Renal pelvis (tissue), 12 donors: ENCODE measurements at places on chromosomes 5 and 9.

- no peak for DNase-seq
Observed at GRCh38 chr5:167813389-167813788, 478.1 kb upstream of the WWC1 start.

DNA sequence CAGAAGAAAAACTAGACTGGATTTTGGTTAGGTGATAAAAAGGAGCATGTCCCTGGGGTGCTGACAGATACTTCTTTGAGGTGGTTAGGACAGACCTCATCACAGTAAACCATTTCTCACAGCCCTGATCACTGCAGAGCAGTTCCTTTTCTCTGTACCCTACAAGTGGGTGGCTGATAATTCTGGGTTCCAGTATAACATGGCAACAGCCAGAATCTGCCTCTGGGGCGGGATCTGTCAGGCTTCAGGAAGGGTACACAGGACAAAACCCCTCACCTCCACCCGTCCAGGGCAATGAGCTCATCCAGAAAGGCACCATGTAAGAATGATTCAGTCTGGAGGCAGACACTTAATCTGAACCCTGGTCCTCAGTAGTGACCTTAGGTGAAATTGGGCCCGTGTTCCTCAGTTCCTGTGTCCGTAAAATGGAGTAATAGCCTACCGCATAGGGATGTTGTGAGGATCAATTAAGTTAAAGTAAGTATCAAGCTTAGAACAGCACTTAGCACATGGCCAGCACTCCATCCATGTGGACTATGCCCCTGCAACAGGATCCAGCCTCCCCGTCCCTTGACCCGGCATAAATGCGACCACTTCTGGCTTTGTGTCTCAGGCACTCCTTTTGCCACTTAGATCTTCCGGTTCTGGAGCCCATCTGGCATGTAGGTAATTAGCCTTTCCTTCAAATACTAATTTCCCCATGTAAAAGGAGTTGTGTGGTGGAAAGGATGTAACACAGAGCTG lies 129.2 kb downstream of the LHFPL2 start:
- DNase-seq, result no peak

DNA sequence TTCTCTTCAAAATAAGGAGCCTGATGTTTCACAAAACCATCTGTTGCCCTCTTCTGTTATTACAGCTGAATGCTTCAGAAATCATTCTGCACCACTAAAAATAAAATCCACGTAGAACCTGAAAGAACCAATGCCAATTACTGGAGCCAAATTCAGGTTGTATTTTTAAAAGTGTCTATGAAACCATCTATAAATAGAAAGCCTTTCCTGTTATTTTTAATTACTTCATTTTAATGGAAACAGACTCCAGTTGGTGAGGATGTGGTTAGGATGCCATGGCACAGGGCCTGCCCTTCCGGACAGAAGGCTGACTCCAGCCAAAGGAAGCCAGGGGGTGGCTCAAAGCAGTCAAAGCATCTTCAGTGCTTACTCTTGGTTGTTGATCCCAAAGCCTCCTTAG lies 119.8 kb downstream of the TENT4A start:
- DNase-seq, result no peak

DNA sequence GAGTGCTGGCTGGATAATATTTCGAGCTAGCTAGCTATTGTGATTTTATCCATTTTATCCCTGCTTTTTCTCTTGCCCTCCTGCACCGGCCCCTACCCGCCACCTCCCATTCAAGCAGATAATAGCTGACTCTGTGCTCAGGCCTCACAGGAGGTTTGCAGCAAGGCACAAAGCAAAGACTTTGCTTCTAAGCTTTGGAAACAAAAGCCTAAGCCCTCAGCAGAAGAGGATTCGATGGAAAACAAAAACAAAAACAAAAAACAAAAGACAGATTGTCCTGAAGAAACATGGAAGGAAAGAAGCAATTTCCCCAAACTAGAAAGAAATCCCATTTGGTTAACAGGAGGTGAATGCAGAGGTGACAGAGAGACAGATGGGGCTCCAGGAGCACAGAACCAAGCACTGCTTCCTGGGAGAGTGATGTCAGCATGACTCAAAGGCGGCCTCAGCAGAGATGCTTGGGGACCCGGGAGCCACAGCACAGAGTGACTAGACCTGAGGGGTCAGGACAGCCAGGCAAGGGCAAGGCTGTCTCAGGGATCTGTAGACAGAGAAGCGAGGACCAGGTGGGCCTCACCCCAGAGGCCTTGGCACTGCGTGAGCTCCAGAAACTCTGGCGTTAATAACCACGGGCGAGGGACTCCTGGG lies 28.4 kb downstream of the MTX3 start:
- no peak for DNase-seq
